ENCODE measurements at places on chromosomes 3 and 15.
A peak's percentile ranks its signal among the peaks of the same experiment; 100 is the strongest.

- DNase-seq: no peak
These were observed 410.6 kb upstream of the WNT5A start for GRCh38 chr3:55897573-55898224.

- peak; percentile 25 for DNase-seq
These were observed 141.9 kb downstream of the PGPEP1L start for GRCh38 chr15:98865397-98866339.

DNA sequence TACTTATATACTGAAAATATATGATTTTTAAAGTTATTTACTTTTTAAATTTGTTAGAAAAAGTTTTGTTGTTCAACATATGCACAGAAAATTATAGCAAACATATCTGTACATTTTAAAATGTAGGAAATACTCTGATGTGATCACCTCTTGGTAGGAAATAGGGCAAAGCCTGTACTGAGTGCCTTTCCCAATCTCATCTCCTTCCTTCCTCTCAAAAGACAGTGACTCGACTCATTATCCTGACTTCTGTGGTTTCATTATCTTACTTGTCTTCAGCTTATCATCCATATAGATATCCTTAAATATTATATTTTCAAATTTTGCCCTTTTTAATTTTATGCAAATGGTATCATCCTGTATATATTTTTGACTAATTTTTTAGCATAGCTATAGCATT is 18.4 kb upstream of the ALCAM start:
- no peak for DNase-seq

DNA sequence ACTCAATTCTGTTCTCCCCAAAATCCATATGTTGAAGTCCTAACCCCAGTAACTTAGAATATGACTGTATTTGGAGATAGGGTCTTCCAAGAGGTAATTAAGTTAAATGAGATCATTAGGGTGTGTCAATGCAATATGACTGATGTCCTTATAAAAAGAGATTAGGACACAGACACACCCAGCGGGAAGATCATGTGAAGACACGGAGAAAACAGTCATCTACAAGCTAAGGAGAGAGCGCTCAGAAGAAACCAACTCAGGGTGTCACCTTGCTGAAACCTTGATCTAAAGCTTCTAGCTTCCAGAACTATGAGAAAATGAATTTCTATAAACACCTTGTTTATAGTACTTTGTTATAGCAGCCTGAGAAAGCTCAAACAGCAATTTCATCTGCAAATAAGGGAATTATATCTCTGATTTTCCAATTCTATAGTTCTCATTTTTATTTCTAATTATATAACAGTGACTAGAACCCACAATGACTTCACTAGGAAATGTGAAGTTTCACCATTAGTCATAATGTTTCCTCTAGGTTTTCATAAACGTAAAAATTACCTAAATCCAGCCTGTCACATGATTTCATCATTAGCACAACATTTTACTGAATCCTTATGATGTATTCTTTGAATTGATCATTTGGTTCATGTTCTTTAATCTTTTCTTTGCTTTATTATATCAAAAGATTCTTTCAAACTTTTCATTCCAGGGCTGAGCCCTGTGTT is 459.1 kb upstream of the MDFIC2 start:
- no peak for DNase-seq

GRCh38 chr15:87959080-87959479 is 297.5 kb downstream of the NTRK3 start:
- DNase-seq: no peak

GRCh38 chr3:81788610-81789009 is 27.2 kb upstream of the GBE1 start:
- no peak for DNase-seq

DNA sequence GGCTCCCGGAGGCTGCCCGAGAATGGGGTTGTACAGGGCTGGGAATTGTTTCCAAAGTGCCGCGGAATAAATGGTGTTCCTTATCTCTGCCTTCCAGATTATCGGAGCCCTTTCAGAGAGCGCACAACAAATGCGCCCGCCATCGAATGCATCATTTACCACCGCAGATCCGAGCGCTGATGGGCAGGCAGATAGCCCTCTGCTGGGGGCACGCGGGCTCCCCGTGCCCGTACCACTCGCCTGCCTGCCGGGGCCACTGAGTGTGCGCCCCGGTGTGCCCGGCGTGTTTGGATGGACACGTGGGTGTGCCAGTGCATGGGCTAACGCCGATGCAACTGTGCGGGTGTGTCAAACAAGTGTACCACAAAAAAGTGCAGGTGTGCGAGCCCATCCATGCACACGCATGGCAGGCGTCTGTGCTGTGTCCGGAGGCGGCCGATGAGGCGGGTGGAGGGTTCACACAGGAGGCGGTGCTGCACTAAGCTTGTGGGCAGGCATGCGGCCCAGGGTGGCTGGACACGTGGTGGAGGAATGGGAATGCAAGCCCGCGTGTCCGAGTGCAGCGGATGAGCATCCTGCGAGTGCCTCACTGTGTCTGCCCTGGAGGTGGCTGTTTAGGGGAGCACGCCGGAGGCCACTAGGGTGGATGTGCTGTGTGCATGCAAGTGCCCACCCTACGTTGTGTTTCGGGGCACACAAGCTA is 3.8 kb upstream of the GATA2 start:
- no peak for DNase-seq

DNA sequence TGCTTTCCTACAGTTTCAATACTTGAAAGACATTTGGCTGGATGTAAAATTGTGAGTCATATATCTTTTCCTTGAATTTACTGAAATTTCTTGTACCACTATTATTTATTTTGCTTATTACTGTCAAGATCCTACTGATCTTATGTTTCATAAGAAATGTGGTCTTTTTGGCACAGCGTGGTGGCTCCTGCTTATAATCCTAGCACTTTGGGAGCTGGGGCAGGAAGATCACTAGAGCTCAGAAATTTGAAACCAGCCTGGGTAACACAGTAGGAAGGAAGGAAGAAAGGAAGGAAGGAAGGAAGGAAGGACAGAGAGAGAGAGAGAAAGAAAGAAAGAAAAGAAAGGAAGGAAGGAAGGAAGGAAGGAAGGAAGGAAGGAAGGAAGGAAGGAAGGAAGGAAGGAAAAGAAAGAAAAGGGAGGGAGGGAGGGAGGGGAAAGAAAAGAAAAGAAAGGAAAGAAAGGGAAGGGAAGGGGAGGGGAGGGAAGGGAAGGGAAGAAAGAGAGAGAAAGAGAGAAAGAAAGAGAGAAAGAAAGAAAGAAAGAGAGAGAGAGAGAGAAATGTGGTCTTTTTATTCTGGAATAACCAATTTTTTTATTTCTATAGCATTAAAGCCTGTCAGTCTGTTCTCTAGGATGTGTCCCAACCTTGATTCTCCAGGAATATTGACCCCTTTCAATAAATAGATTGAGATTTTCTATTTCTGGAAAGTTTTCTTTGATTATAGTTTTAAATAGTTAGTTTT is 572.0 kb upstream of the TGFBR2 start:
- no peak for DNase-seq

- no peak for DNase-seq
These were observed 25.6 kb upstream of the KBTBD12 start for GRCh38 chr3:127889461-127889863.

DNA sequence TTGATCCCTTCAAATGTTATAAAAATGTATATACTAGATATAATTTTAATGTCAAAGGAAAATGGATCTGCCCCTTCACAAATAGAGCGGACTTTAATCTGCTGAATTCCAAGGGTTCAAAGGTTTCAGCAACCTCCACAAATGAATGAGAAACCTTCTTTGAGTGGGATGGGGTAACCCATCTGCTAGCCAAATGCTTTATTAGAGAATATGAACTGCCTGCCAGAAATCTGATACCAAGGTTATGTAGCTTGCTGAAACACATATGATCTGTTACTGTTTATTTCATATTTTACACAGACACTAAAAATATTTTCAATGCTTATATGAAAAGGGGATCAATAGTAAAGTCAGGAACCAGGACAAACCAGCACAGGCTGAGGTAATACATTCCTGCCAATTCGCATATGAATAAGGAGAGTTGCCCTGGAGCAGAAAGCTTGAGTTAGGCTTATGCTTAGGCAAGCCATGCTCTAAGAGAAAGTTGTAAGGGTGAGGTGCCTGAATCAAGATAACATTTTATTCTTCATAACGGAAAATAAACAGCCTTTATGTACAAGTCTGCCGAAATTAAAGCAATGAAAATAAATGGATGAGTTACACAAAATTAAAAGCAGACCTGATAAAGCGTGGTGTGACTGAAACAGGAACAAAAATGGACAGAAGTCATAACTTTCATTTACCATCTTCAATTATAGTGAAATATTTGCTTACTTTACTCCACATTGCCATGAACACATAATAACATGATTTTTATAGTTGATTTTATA is 26.5 kb downstream of the PLOD2 start:
- no peak for DNase-seq

GRCh38 chr3:143121241-143122088 is 1.9 kb downstream of the CHST2 start:
- peak; percentile 50 for DNase-seq

DNA sequence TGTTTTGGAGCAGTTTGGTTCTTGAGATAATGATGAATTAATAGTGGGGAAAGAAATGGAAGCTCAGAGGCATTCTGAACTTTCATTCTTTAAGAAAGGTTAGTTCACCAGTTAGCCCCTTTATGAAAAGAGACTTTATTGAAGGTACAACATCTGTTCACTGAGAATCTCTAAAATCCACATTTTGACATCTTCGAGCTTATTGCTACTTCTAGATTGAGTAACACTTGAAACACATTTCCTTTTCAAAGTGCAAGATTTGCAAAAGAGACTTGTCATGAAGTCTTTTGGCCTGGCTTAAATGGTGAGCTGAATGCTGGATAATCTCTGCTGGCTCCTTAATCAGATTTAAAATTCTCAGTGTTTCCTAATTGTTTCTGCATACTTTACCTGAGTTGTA is 42.3 kb downstream of the RAB8B start:
- no peak for DNase-seq

DNA sequence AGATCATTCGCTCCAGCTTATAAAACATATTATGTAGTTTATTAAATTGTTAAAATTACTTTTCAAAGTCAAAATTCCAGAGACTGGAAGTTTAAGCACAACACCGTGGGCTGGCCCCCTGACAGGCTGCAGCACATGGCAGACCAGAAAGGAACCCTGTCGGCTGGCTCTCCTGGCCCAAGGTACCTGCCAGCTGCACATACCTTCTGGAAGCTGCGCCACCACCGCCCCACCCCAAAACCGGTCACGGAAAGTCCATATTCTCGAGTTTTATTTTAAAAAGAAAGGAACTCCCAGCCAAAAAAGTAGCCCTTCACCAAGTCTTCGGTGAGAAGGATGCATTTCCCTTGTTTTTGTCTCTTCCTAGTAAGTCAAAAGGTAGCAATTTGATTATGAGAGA is 94.6 kb downstream of the FOXP1 start:
- DNase-seq: no peak

DNA sequence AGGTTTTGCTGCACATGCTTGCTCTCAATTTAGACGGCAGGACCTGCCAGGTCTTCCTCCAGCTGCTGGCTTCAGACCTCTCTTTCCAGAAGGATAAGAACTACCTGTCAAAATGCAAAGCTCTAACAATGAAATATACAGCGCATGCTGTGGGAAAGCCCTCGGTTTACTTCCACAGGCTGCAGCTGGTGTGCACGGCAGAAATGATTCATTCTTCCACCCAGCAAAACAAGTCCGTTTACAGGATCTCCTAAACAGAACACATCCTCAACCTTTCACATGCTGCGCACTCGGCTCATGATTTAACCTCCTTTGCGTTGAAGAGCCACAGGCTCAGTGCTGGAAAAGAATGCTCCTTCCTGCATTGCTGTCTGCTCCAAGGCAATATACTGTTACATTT is 92.4 kb upstream of the WNT5A start:
- DNase-seq: no peak

- DNase-seq: no peak
These were observed 281.3 kb downstream of the CLSTN2 start for GRCh38 chr3:140216249-140216648.

GRCh38 chr3:43707998-43708397 is 17.3 kb downstream of the ABHD5 start:
- DNase-seq: no peak

- DNase-seq: no peak
These were observed 404.8 kb downstream of the PTPRG start for GRCh38 chr3:61966200-61966599.

GRCh38 chr3:149430216-149430615 is 44.3 kb upstream of the TM4SF4 start:
- no peak for DNase-seq

- no peak for DNase-seq
These were observed 78.6 kb upstream of the PXYLP1 start for GRCh38 chr3:141152801-141153678.

DNA sequence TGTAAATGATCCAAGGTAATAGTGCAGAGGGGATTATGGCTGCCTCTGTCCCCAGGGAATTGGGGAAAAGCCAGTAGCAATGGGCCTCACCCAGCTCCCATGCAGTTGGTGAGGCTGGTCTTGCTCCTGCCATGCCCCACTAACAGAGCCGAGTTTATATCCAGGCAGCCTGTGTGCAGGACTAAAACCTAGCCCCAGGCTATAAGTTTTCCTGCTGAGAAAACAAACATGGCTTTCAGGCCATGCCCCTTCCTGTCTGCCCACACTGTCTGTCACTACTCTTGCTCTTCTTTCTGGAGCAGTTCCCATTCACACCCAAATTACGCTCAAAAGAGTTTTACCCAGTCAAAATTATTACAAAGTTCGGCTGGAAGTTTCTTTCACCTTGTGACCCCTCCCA is 73.5 kb upstream of the SPATA16 start:
- no peak for DNase-seq

- DNase-seq: no peak
These were observed 5.4 kb downstream of the VILL start for GRCh38 chr3:37995652-37996641.

DNA sequence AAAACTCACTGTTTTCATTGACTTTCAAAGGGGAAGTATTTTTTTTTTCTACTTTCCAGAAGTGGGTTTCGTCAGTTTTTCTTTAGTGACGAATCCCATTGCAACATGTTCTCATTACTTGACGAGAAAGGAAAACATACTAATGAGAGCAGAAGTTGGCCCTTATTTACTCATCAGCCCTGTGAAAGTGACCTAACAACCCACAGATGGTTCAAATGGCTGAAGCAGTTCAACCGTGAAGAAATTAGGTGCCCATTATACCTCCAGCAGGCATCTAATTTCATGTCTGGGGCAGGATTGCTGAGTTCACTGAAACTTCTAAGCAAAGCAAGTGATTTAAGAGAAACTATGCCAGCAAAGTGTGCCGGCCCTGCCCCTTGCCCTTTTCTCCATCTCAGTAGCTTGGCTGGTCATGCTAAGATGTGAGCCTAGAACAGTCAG is 9.0 kb downstream of the AQP9 start:
- DNase-seq: no peak

GRCh38 chr3:107284612-107285011 is 92.6 kb upstream of the CCDC54 start:
- DNase-seq: no peak

DNA sequence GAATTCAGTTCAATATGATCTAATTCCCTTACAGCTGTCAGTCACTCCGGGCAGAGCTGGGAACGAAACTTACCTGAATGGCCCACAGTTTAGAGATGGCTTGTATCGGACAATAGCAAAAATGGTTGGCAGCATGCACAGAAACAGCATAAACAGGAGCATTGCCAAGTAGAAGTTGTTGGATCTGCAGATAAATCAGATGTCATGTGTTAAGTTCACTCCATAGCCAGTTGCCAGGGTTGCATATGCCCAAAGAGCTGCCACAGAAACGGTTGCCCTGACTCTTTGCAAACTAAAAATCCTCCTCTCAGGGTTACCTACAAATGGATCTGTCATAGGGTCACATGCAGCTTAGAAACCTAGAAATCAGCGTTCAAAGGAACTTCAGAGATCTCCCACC is 15.4 kb upstream of the STARD5 start:
- no peak for DNase-seq
